ENCODE measurements at places on chromosomes 11 and 22.

- DNase-seq: peak; percentile 37
Measured at GRCh38 chr11:17541330-17541885, 2.8 kb downstream of the USH1C start.

- no peak for DNase-seq
Measured at GRCh38 chr11:64324692-64325469, 7.0 kb downstream of the PRDX5 start.

GRCh38 chr11:15663777-15664218 is 549.1 kb downstream of the INSC start:
- no peak for DNase-seq

GRCh38 chr11:90323289-90323688 is 100.4 kb upstream of the CHORDC1 start:
- no peak for DNase-seq

GRCh38 chr22:35705141-35705540 is 12.5 kb upstream of the APOL5 start:
- no peak for DNase-seq

- DNase-seq: no peak
Measured at GRCh38 chr11:39965701-39966100, 1493.8 kb downstream of the LRRC4C start.

DNA sequence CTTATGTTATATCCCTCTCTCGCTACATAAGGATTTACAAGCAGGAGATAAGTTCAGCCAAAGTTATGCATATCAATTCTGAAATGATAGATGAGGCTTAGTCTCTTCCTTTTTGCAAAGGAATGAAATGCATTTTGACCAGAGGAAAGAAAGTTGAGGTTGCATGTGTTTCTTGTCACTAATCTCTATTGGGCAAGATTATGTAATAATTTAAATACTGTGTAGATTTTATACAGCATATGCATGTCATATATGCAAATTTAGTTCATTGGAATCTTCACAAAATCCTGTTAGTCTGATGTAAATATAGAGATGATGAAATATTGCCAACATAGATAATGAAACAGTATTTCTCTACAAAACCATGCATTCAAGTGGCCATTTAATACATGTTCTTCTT is 858.7 kb upstream of the RAG2 start:
- no peak for DNase-seq

DNA sequence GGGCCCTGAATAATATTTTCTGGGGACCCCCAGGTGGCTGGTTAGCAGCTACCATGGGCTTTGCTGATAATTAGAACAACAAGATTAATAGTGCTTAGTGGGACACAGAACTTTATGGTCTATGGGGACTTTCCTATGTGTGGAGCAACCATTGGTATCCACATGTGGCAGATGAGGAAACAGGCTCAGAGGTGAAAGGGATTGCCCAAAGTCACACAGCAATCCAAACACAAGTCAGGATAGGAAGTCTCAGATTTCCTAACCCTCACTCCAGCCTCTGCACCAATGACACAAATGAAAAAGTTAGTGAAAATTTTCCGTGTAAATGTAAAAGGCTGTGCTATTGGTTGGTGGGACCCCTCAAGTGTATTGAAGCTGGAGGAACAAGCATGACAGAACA is 15.3 kb upstream of the SLCO2B1 start:
- no peak for DNase-seq

DNA sequence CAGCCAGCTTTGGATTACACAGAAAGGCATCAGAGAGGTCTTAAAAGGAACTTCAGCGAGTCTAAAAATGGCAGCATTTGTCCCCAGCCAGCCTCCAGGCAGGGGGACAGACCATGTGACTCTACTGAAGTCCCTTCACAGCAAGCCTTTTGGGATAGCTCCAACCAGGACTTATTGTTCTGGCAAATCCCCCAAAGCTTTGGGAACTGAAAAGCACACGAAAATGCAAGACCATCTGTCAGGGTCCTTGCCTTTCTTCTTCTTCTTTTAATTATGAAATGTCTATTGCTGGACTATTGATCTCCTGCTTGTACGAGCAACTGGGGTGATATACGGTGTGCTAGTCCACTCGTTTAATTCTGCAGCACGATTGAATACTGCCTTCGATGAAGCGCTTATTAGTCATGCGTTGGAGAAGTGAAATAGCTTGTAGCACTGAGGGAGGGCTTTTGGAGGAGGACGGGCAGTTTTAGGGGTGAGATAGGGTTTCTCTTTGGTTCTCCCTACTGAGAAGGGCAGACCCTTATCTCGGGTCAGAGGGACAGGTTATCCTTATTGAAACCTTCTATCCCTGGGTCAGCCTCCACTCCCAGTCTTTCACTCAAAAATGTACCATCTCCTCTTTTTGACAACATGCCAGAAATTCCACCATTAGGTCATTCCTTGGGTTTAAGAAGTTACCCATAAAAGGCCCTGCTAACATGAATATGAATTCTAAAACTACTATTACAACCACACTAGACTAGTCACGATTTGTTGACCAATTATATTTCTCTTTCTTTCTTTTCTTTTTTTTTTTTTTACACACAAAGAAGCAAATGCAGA is 416.4 kb downstream of the MIAT start:
- DNase-seq: no peak

GRCh38 chr22:24460418-24461089 is 33.2 kb downstream of the ADORA2A start:
- no peak for DNase-seq

DNA sequence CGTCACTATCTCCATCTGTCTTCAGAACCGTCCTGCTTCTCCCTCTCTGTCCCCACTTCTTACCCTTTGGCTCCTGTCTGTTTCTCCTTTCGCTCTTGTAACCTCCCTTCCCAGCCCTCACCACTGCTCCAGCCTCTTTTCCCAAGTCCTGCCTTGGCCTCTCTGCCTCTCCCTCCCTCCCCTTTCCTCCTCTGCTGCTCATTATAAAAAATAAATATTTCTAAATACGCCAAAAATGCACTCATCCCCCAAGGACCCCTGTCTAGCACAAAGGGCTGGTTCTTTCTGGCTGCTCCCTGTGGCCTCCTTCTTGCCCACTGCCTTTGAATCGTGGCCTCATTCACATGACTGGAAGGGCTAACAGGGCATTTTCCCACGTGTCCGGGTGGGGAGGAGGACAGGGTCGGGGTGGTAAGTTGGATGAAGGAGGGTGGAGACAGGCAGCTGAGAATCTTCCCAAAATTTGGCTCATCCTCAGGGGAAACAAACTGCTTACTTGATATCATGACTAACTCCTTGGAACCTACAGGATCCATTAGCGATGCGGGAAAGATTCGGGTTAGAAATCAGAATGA is 26.4 kb upstream of the OAF start:
- DNase-seq: peak; percentile 86

GRCh38 chr11:87926250-87926970 is 248.8 kb downstream of the RAB38 start:
- no peak for DNase-seq

GRCh38 chr11:48055292-48056132 is 75.2 kb downstream of the PTPRJ start:
- DNase-seq: no peak

DNA sequence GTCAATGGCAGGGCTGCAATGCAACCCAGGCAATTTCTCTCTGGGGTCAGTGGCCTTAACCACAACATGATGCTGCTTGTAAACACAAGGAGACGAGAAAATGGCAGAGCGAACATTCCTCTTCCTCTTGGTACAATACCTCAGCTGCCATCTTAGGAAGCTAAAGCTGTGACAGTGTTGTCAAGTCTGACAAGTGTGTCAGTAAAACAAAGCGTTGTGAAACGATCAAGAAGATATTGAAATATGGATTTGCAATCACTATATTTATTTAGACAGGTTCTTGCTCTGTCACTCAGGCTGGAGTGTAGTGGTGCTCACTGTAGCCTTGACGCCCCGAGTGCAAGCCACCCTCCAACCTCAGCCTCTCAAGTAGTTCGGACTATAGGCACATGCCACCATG is 14.5 kb upstream of the USP47 start:
- no peak for DNase-seq

GRCh38 chr22:43479962-43480361 is 68.1 kb downstream of the MPPED1 start:
- no peak for DNase-seq

DNA sequence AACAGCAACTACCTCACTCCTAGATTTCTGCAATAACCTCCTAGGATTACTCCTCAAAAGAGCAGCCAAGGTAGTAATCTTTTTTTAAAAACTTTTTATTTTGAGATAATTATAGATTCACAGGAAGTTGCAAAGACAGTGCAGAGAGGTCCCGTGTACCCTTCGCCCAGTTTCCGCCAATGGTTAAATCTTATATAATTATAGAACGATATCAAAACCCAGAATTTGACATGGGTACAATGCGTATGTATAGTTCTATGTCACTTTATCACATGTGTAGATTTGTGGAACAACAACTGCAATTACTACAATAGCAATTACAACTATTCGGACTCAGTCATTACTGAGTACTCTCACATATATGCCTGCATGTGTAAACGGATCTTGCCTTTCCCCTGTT is 94.8 kb upstream of the APOA1 start:
- DNase-seq: no peak

GRCh38 chr11:30987819-30988218 is 381.7 kb downstream of the DCDC1 start:
- no peak for DNase-seq

- DNase-seq: no peak
Measured at GRCh38 chr11:88384004-88384668, 46.6 kb upstream of the CTSC start.

- no peak for DNase-seq
Measured at GRCh38 chr11:35292279-35292678, 127.1 kb downstream of the SLC1A2 start.

GRCh38 chr11:92735039-92735438 is 234.4 kb upstream of the MTNR1B start:
- DNase-seq: no peak

DNA sequence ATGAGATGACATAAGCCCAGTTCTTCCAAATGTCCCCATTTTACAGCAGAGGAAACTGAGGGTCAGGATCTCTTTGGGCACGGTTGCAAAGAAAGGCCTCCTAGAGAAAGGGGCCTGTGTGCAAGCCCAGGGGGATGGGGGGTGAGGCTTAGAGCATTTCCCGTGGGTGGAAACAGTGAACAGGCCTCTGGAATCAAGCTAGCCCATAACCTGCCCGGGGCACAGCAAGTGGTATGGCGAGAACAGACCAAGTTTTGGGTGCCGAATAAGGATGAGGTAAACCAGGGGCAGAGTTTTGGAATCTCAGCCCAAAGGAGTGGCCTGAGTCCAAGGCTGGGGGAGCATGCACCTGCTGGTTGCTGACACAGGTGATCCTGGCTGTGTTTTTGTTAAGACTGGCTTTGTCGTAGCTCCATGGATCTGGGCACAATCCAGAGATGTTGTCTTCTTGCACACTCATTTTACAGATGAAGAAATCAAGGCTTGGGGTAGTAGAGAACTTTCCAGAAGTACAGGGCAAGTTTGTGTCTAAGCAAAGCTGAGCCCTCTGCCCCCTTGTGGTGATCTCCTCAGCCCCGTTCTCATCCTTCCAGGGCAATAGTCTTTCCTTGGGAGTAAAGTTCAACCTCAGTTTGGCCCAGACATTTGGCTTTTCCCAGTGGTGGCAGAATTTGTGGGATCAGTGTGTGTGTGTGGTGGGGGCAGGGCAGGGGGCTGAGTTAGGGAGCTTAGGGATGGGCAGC is 53.5 kb upstream of the MYEOV start:
- no peak for DNase-seq

GRCh38 chr22:24768537-24769374 is 5.8 kb downstream of the PIWIL3 start:
- DNase-seq: peak; percentile 70

DNA sequence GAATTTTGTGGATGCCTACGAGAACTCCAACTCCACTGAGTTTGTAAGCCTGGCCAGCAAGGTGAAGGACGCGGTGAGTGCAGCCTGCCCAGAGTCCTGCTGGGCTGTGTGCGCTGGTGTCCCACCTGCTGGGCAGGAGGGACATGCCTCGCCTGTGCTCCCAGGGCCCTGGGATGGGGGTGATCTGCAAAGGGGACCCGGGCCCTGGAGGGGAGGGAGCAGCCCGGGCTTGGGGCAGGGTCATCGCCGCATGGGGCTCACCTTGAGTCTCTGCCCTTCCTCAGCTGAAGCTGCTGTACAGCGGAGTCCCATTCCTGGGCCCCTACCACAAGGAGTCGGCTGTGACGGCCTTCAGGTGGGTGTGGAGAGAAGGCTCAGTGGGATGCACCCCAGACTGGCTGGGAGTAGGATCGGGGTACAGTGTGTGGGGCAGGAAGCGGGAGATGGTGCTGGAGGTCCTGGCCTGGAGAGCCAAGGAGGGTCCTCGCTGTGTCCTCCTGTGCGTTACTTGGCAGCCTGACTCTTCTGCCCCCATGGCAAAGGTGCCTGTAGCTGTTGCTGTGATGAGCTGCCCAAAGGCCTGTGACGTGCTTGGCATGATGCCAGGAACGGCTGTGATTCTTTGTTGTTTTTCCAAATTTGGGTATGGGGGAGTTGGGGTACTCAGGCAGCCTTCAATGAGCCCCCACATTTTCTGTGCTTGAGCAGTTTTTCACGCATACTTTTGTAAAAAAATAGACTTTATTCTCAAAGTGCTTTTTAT is 29.2 kb downstream of the ST14 start:
- DNase-seq: no peak

DNA sequence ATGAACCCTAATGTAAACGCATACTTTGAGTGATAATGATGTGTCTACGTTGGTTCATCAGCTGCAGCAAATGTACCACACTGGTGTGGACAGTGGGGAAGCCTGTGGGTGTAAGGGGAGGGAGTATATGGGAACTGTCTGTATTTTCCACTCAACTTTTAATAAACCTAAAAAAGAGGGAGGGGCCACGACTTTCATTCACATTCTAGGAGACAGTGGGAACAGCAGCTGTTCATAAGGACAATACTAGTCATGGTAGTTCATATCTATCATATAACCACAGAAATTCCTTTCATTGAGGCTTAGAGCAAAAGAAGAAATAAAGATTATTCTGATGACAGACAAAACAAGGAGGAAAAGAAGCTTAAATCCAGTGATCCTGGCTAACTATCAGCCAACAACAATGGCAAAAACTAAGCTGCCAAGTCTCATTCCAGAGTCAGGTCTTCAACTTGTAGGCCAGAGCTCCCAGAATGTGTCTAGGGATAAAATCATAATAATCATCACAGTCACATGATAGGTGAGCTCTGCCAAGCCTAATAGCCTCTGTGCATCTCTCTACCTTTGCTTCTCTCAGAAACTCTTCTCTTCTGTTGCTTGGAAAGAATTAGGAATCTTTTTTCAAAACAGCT is 59.4 kb upstream of the CHRM4 start:
- no peak for DNase-seq
